Natural killer cell (primary cell): ENCODE measurements at places on chromosomes 13 and 19. TPM values are rescaled to one million over a fixed set of nuclear protein-coding genes. Genes with fewer than 3 reads are reported as not detected.

FFAR2 gene
- 0.70 TPM for total RNA-seq

CLDN10 gene
- not detected for total RNA-seq

- no peak for DNase-seq
- H3K27me3 ChIP-seq, result no peaks in the 10 kb centered on the region
- H3K4me1 ChIP-seq, result peaks cover 26% of the 10 kb centered on the region
- no peak overlapping the region for H3K4me3 ChIP-seq
- no peak overlapping the region for H3K27ac ChIP-seq
These were observed 11.2 kb downstream of the CLASRP start for GRCh38 chr19:45050036-45050435.

- H3K36me3 ChIP-seq, result no peaks in the 10 kb centered on the region
- no peak overlapping the region for H3K4me3 ChIP-seq
- DNase-seq, result no peak
- no peaks in the 10 kb centered on the region for H3K4me1 ChIP-seq
These were observed 134.2 kb downstream of the FRY start for GRCh38 chr13:32165796-32166195.

GRCh38 chr19:18424890-18425514, 5.8 kb downstream of the SSBP4 start:
- no peak for DNase-seq
- no peak overlapping the region for H3K4me3 ChIP-seq
- peaks cover 88% of the 10 kb centered on the region for H3K4me1 ChIP-seq
- H3K27me3 ChIP-seq, result no peaks in the 10 kb centered on the region
- H3K36me3 ChIP-seq, result peaks cover 3% of the 10 kb centered on the region

DNA sequence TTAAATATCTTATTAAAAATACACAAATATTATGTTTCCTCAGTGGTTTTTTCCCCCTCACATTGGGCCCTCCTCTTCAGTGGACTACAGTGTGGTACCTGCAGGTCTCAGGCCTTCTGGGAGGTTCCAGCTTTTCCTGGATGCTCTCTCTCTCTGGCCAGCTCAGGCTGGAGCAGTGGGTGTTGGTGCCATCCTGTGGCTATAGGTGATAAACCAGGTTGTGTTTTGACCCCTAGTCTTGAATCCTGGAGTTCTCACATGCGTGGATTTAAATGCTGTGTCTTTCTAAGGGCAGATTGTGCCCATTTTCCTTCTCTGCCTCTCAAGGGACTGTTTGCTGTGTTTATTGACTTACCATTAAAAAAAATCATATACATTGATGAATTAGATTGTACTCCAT, 41.2 kb upstream of the ZNF527 start:
- H3K27me3 ChIP-seq, result no peaks in the 10 kb centered on the region
- DNase-seq, result no peak
- H3K36me3 ChIP-seq, result peaks cover 33% of the 10 kb centered on the region
- H3K4me1 ChIP-seq, result peaks cover 10% of the 10 kb centered on the region
- no peak overlapping the region for H3K27ac ChIP-seq
- no peak overlapping the region for H3K4me3 ChIP-seq
